ENCODE measurements at places on chromosomes 4 and X. TPM values are rescaled to one million over a fixed set of nuclear protein-coding genes. Genes with fewer than 3 reads are reported as not detected.
A peak's percentile ranks its signal among the peaks of the same experiment; 100 is the strongest.

Gene SSX3
- polyA plus RNA-seq = not detected

Gene GAB3
- polyA plus RNA-seq = 2.5 TPM

Gene GASK1B
- polyA plus RNA-seq = 32.9 TPM

Gene EPHA5
- 0.02 TPM for polyA plus RNA-seq

Gene NHSL2
- 3.1 TPM for polyA plus RNA-seq

Gene RIBC1
- polyA plus RNA-seq = 0.26 TPM

DNA sequence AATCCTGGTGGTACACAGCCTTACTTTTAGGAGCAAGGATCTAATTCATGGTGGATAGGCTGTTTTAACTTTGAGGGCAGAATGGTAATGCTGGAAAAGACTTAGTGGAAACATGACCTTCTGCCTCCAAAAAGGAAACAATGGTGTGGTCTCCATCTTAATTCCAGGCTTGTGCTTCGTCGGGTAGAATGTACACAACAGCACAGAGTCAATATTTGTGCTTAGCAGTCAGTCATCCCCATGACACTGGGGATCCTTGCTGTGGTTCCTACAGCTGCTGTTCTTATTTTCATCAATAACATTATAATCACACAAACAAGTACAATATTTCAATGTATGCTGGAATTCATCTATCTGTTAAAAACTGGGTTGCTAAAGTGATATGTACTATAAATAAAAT, 104.4 kb downstream of the HHIP start:
- no peak for DNase-seq

DNA sequence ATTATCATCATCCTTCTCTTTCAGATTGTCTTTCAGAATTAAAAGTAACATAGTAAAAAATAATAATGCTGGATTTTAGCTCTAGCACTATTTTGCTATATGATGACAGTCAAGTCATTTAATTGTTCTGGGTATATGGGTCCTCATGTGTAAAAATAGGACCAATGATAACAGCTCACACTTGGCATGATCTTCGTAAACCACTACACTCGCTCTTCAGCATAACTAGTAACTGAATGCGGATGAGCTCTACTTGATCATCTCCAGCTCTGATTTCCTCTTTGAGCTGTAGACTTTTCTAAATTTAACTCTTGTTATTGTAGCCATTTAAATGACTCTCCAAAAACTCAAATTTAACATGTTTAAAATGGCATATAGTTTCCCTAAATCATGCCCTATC, 831.8 kb upstream of the HS3ST1 start:
- no peak for DNase-seq

DNA sequence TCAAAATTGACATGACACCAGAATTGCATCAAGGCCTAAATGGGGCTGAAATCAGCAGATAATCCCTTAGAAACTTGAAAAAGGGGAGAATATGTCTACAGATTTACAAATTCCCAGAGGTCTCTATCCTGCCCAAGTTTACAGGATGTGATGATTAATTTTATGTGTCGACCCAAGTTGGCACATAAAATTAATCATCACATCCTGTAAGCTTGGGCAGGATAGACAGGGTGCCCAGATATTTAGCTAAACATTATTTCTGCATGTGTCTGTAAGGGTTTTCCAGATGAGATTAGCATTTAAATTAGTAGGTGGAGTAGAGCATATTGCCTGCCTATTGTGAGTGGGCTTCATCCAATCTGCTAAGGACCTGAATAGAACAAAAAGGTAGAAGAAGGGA, 52.3 kb downstream of the ARHGEF6 start:
- DNase-seq = no peak

DNA sequence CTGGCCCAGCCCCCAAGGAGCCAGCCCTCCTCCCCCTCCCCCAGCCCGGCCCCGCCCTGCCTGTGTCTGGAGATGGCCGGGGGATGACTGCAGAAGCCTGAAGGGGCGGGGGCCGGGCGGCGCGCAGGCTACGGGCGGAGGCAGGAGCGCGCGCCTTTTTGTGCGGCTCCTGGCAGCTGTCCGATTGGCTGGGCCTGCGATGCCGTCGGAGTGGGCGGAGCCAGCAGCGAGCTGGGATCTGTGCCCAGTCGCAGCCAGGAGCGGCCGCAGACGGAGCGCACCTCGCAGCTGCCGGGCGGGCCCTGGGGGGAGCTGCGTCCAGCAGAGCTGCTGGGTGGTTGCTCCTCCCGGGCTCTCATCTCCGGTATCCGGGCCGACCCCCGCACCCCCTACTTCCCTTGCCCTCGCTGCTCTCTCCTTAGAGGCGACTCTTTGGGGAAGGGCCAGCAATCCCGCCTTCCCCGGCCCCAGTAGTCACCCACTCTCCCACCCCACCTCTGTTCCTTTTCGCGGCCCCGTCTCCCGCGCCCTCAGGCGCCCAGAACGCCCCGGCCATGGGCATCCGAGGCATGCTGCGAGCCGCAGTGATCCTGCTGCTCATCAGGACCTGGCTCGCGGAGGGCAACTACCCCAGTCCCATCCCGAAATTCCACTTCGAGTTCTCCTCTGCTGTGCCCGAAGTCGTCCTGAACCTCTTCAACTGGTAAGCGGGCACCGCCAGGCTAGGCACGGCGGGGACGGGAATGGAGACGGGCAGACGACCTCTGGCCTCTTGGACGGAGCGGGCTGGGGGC, at the start of gene GABRQ:
Gene GABRQ, plus strand, starts transcription at position 247 of the 794 bp plus-strand sequence. Its CDS starts 308 bp downstream, at position 555.
- no peak for DNase-seq

DNA sequence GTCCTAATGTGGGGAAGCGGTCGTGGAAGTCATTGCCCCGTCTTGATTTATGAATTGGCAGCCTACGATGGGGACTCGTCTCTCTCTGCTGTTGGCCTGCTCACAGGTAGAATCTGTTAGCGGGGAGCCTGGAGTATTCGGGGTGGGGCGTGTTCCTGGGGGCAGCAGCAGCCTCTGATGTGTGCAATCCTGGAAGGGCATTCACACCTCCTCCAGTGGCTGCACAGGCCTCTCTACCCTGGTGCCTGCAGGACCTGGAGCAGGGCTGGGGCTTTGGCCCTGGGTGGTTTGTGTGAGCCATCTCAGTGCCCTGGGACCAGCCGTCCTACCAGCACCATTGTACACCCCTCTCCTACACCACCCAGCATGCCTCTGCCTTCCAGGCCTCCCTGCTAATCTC, 340.9 kb downstream of the ARHGAP10 start:
- DNase-seq = no peak

DNA sequence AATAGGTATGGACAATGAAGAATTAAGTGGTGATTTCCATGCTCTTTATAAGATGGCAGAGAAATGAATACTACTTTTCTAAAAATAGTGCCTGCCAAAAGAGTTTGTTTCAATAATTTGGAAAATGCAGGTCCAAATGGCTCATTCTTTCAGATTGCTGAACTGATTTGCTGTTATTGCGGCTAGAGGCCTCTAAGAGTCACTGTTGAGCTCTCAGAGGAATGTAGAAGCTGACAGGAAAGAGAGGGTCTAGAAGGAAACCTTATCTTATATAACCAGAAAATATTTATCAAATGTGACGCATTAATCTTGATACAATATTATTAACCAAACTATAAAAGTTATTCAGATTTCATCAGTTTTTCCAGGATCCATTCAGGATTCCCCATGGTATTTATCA, 65.7 kb upstream of the PAGE1 start:
- no peak for DNase-seq

GRCh38 chr4:39259571-39260330, 77.4 kb downstream of the WDR19 start:
- DNase-seq = peak; percentile 37

GRCh38 chr4:167221084-167221483, 13.2 kb downstream of the SPOCK3 start:
- no peak for DNase-seq

DNA sequence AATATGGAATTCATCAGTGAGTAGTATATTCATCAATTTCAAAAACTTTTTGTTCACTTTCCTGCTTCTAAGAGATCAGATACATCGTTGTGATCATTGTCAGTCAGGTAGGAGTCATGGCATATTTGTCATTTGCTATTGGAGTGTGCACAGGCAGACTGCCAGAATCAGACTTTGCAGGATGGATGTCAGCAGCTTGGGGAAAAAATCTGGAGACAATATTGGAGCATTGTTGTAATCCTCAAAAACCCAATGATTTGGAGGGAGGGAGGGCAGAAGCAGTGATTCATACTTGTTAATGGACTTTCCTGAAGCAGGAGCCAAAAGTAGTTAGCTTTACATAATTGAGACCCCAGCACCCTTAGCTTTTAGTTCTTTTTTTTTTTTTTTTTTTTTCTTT, 59.6 kb upstream of the DRP2 start:
- DNase-seq = no peak

DNA sequence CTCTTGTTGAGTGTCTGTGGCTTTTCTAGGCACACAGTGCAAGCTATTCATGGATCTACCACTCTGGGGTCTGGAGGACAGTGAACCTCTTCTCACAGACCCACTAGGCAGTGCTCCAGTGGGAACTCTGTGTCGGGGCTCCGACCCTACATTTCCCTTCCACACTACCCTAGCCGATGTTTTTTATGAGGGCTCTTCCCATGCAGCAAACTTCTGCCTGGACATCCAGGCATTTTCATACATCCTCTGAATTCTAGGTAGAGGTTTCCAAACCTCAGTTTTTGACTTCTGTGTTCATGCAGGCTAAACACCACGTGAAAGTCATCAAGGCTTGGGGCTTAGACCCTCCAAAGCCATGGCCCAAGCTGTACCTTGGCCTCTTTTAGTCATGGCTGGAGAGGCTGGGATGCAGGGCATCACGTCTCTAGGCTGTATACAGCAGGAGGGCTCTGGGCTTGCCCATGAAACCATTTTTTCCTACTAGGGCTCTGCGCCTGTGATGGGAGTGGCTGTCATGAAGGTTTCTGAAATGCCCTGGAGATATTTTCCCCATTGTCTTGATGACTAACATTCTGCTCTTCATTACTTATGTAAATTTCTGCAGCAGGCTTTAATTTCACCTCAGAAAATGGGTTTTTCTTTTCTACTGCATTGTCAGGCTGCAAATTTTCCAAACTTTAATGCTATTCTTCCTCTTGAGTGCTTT, 249.8 kb upstream of the CPEB2 start:
- DNase-seq = no peak

DNA sequence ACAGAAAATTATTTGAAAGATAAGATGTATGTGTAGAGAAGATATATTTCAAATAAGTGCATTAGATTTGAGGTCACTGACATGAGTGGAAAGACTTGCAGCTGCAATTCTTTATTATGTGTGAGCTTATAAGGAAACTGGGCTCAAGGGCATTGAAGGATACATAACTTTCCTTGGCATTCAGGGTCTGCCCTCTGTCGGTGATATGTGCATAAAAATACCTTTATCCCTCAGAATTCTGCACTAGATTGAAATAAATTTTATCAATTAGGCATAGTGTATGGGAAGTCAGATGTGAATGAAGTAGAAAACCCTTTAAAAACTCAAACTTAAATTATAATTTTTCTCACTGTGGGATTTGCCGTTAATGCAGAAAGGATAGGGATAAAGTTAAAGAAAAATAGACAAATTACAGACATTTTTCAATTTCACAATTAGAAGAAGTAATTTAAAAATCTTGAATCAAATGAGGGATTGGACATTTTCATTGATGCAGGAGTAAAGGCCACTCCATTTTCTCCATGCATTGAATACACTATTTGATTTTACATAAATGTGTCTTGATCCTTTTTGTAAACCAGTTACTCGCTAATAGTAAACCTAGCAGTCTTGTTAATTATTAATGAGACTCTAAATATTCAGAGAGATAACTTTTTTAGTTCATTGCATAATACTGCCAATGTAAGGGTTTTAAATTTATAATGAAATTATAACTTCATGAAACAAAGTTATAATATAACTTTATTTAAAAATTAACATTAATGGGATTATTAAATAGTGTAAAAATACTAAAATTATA, 21.0 kb upstream of the ETNPPL start:
- DNase-seq = no peak

All from AG04450 (cell line).